ENCODE measurements at places on chromosomes 7 and 10.

GRCh38 chr7:1922071-1922869, 252.2 kb downstream of the ELFN1 start:
- no peak for DNase-seq

DNA sequence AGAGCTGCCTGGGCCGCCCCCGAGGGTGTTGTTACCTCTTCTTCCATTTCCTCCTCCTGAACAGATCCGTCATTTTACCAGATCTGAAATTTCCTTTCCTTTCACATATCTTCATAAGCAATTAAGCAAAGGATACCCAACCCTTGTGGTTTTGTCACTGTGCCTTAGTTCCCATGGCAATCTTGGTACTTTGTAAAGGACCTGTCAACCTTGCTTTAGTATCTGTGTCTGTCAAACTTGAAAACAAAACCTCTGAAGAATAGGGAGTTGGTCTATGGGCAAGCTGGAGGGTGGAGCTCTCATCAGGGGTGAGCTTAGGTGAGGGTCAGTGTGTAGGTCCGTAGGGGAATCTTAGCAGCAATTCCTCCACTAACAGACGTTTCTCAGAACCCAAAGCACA, 25.4 kb upstream of the CCDC3 start:
- no peak for DNase-seq

GRCh38 chr10:74032900-74033655, 35.2 kb downstream of the VCL start:
- DNase-seq: no peak

- DNase-seq: no peak
Measured at GRCh38 chr7:10824154-10824553, 149.5 kb upstream of the PHF14 start.

GRCh38 chr7:134331393-134331792, 14.7 kb upstream of the SLC35B4 start:
- DNase-seq: no peak

DNA sequence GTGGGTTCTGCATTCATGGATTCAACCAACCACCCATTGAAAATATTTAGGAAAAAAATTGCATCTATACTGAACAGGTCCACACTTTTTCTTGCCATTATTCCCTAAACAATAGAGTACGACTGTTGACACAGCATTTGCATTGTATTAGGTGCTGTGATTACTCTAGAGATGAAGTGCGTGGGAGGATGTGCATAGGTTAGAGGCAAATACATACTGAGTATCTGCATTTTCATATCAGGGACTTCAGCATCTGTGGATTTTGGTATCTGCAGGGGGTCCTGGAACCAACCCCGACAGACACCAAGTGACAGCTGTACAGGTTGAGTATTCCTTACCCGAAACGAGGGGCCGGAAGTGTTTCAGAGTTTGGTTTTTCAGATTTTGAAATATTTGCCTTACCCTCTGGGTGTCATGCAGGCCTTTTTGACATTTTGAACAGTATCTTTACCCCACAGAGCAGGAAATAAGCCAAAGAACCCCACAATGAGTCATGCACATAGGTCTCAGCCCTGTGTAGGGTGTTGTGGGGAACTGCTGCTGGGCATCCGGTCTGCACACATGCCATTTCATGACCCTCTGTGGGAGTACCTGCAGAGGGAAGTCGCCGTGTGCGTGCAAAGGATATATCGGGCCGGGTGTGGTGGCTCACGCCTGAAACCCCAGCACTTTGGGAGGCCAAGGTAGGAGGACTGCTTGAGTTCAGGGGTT, 14.5 kb downstream of the NUDT5 start:
- no peak for DNase-seq

DNA sequence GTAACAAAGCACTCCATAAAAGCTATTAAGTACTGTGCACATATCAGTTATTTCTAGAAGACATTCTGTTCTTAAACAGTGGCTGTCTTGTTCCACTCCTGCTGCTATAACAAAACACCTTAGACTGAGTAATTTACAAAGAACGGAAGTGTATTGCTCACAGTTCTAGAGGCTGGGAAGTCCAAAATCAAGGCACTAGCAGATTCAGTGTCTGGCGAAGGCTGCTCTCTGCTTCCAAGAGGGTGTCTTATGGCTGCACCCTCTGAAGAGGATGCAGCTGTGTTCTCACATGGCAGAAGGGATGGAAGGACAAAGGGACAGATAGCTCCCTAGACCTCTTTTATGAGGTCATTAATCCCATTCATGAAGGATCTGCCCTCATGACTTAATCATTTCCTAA, 424.2 kb upstream of the ZMIZ1 start:
- DNase-seq: no peak

- peak; percentile 48 for DNase-seq
Measured at GRCh38 chr7:44145969-44146911, 5.1 kb upstream of the MYL7 start.

DNA sequence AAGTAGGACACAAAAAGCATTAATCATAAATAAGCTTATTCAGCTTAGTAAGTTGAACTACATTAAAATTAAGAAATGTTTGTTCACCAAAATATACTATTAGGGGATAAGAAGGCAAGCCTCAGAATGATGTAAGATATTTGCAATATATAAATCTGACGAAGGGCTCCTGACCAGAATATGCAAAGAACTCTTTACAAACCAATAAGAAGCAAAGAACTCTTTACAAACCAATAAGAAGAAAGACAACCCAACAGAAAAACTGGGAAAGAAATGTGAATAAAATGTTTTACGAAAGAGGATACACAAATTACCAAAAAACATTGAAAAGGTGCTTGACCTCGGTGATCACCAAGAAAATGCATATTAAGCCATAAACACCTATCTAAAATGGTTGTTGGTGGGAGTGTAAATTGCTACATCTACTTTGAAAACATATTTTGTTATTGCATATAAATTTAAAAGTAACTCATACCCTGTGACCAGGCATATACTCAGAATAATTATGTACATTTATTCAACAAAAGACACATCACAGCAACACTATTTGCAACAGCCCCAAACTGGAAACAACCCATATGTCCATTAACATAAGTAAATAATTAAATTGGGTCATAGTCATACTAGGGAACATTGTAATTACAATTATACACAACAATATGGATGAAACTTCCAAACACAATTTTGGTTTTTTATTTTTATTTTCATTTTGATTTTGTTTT, 83.3 kb upstream of the CTBP2 start:
- DNase-seq: no peak

- no peak for DNase-seq
Measured at GRCh38 chr7:6389728-6390127, 58.0 kb downstream of the DAGLB start.

GRCh38 chr10:117616179-117616578, 73.6 kb downstream of the EMX2 start:
- DNase-seq: no peak

DNA sequence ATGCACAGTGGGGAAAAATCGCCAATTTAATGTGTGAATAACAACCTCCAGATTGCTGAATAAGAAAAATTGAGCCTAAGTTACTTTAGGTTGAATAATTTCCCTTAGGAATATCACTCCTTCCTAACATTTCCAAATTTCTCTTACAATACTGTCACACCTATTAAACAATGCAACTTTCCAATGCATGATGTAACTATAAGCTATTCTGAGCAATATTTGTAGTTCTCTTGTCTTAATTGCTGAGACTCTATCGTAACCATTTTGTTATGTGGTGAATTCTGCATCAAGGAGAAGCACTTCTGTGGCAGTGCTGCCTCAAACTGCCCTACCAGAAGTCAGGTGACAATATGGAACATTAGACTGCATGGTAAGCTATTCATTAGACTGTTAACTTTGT, 386.7 kb upstream of the LRRN3 start:
- DNase-seq: no peak

DNA sequence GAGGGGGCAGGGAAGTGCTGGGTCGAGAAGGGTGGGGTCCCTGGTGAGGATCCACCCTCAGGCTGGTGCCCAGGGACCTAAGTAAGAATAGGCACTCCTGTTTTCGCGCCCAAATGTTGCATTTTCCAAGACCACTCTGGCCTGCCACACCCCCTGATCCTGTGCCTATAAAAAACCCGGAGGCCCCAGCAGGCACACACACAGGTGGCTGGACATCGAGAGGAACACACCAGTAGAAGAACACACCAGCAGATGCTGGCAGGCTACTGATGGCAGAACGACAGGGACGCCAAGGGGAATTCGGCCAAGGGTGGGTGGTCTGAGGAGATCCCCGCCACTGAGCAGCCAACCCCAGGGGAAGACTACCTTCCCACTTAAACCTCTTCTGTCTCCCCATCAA, 633.9 kb upstream of the POT1 start:
- DNase-seq: peak; percentile 9

- DNase-seq: peak; percentile 6
Measured at GRCh38 chr7:40299097-40299496, 164.3 kb downstream of the SUGCT start.

- DNase-seq: no peak
Measured at GRCh38 chr7:127477295-127478023, 85.0 kb upstream of the ZNF800 start.

- DNase-seq: peak; percentile 88
Measured at GRCh38 chr7:101815826-101816594, 1.4 kb upstream of the CUX1 start.

GRCh38 chr7:102169651-102170392, 116.8 kb upstream of the SH2B2 start:
- no peak for DNase-seq

GRCh38 chr10:104349623-104350126, 4.0 kb upstream of the CFAP58 start:
- DNase-seq: peak; percentile 37

DNA sequence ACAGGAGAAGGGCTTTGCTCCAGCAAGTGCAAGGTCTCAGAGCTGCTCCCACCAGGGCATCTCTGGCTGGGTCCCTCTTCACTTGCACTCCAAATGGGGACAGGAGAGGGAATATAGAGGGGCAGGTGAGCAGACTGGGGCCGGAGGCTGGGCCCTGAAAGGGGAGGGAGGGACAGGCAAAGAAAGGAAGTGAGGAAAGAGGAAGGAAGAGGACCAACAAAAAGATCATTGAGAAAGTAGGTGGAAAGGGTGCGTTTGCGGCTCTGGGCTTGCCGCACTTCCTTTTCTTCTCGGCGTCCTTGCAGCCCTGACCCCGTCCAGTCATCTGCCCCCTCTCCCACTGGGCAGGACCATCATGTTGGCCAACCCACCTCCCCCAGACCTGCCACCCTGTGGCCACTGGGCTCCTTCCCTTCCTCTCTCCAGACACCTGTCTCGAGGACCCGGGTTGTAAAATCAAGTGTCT, 14.0 kb downstream of the ITPRIP start:
- no peak for DNase-seq

DNA sequence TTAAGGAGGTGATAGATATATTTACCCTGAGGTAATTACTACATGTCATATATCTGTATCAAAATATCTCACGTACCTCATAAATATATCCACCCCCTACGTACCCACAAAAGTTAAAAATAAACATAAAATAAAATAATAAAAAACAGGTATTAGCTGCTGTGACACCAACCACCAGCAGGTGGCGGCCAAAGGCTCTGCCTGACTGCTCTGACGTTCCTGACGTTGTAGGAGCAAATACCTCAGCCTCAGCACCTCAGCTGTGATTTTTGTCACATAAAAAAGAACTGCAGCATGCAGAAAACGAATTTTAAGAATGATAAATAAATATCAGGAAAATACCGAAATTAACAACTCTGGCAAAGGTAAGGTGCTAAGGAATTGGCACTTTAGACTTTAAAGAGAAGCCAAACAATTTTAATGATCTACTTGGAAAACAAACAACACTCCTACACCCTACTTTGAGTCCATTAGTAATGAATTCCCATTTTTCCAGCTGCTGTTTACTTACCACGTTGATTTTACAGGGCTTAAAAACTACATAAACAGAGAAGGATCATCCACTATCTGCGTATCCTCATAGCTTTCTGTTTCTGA, 125.4 kb upstream of the TARP start:
- DNase-seq: peak; percentile 23

DNA sequence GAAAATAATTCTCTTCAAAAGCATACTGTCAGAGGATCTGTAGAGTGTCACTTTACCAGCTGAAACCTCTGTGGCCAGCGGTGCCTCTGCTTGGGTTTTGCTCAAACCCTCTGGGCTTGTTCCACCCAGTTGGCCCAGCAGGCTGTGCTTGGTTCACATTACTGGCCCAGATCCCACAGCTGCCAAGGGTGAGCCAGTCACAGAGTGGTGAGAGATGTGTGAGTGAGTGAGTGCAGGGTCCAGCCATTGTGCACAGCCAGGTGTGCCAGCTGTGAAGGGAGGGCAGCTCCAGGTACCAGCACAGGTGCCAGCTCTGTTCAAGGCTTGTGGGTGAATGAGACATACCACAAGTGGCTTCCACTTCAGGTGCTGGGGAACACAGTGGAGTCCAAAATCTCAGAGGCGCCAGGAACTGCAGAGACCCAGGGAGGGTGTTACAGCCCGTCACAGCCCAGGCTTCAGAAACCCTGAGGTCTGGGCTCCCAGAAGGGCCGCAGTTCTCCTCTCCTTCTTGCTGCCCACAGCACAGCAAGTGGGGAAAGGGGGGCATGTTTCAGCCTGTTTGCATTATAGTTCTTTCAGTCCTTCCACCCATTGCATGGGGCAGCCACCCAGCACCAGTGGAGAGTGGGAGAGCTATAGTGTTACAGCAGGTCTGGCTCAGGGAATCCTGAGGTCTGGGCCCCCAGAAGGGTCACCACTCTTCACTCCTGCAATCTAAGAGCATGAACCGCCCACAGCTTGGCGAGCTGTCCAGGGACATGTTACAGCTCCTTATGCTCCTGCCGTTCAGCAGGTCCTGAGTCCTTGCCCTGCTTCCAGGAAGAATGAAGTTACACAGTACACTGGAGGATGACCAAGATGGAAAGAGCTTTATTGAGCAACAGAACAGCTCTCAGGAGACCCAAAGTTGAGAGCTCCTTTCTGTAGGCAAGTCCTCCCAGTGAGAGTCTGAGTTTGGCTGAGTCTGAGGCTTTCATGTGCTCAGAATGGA, 931.7 kb upstream of the SORCS1 start:
- DNase-seq: no peak

DNA sequence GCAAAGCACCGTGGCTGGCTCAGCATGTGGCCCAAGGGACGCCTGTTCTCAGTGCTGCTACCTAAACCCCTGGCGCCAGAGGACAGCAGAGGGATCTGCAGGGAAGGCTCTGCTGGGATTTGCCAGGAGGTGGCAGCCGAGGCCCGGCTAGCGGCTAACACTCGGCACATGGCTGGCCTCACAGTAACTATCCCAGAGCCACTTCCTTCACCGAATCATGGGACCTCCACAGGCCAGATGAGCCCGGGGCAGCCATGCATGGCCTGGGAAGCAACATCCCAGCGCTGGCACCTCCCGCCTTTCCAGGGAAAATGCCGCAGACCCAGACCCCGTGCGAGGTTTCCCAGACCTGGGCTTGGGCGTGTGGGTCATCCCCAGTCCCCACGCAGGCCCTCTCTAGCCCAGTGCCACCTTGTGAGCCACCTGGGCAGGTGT, 36.4 kb downstream of the DPYSL4 start:
- peak; percentile 95 for DNase-seq

GRCh38 chr10:116201011-116201410, 72.0 kb downstream of the GFRA1 start:
- no peak for DNase-seq

- DNase-seq: no peak
Measured at GRCh38 chr10:87866412-87866974, 3.1 kb downstream of the PTEN start.

GRCh38 chr10:131625041-131625440, 275.8 kb upstream of the PPP2R2D start:
- DNase-seq: peak; percentile 68

- no peak for DNase-seq
Measured at GRCh38 chr10:92822964-92823363, 25.4 kb upstream of the EXOC6 start.
